Stimulated activated CD4-positive, alpha-beta T cell treated with anti-CD3 and anti-CD28 coated beads, Interleukin-4, amount 100 ng/mL, for 4 hours (primary cell): ENCODE measurements at places on chromosomes 4 and X.
A peak's percentile ranks its signal among the peaks of the same experiment; 100 is the strongest.

- DNase-seq = no peak
These were observed 27.2 kb upstream of the SLC34A2 start for GRCh38 chr4:25628451-25628850.

- no peak for DNase-seq
These were observed 11.2 kb downstream of the CD40LG start for GRCh38 chrX:136659174-136659573.

- no peak for DNase-seq
These were observed 185.5 kb upstream of the ANXA10 start for GRCh38 chr4:167906851-167907250.

GRCh38 chr4:174252412-174252811, 31.1 kb downstream of the FBXO8 start:
- no peak for DNase-seq

DNA sequence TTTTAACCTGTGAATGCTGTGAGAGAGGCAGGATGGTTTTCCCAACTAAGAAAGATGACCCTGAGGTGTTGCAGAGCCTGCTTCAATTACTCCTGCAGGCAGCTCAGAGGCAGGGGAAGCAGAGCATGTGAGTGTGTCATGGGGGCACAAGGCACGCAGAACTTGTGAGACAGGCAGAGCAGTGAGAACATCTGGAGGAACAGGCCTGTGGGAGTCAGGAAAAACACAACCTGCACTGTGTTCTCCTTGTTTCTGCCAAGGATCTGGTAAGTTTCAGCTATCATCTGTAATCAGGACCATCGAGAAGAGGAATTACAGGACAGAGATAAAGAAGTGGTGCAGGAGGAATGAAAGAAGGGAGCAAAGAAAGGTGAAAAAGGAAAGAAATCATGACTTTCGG, 741.8 kb upstream of the INTU start:
- no peak for DNase-seq

DNA sequence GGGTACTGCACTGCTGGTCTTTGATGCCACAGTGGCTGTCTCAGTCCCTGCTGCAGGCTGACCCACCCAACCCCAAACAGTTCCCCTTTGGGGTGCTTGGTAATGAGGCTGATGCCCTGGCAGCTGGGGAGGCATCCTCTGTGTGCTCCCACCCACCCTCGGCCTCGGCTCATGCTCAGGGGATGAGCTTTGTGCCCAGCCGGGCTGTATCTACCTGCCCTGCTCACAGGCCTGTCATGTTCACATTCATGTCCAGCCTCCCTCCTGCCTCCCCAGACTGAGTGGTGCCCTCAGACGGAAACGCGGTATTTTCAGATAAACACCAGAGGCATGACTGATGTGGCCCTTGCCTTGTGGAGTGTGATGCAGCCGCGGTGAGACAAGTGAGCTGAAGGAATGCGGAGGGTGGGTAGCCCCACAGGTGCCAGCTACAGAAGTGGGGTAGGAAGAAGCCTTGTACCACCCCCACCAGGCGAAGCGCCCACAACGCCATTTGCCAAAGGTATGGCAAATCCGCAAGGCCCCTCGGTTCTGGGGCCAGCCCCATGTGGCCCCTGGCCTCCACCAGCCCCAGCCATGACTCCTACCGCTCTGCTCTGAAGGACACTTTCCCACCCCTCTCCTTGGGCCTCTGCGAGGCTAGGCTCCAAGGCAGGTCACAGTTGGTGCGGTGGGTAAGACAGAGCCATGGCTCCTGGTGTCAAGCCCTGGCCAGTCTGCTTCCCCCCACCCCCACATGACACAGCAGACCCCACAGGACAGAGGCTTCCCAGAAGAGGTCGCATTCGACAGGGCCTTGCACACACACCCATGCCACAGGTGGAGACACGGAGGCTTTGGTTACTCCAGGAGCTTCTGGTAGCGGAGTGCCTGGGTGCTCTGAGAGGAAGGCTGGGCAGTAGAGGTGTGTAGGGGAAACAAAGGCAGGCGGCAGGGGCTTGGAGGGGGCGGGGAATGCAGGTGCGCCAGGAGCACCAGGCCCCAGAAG, 1.8 kb upstream of the RENBP start:
- no peak for DNase-seq

- no peak for DNase-seq
These were observed 879.1 kb downstream of the SH3BGRL start for GRCh38 chrX:82081027-82081426.

GRCh38 chr4:140756319-140757231, at the start of gene TBC1D9:
Gene TBC1D9 (minus strand): TSS chr4:140756385. CDS start chr4:140756045, 340 bp downstream.
- peak; percentile 1 for DNase-seq

- no peak for DNase-seq
These were observed 98.4 kb upstream of the ACSL4 start for GRCh38 chrX:109831326-109831985.
